ENCODE measurements at places on chromosomes 1 and 21.

DNA sequence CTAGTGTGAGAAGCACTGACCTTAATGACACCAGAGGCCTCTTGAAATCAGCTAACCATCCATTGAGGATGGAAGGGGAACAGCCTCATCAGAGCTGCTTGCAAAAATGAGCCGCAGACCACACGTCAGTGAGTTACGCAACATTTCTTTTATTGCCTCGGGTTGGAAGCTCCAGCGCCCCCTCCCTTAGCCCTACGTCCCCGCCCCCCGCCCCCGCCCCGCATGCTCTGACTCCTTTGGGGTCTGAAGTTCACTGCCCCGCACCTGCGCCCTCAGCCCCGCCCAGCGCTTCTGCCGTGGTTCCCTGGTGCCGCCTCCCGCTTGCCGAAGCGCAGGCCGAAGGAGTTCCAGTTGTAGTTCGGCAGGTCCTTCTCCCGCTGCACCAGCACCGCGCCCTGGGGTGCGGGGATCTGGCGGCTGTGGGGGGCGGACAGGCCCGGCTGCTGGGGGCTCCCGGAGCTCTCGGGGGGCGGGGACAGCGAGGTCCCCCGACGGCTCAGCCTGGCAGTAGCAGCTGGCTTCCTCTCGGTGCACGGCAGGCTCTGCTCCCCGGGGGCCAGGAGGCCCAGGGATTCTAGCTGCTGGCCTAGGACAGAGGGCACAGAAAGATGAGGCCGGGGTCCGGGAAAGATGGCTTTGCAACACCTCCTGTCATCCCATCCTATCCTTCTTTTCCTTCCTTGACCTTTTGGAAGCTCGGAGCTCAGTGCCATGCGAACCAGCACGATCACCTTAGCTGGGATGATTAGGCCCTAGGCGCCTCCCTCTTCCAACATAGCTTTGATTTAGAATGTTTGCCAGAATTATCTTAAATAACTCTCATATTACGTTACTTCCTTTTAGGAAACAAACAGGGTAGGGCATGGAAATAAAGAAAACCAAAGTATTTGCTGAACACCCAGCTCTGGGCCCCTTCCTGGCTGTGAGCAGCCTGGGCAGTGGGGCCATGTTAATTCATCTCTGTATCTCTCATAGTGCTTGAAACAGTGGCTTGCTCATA lies 5.8 kb downstream of the KISS1 start:
- no peak for DNase-seq

DNA sequence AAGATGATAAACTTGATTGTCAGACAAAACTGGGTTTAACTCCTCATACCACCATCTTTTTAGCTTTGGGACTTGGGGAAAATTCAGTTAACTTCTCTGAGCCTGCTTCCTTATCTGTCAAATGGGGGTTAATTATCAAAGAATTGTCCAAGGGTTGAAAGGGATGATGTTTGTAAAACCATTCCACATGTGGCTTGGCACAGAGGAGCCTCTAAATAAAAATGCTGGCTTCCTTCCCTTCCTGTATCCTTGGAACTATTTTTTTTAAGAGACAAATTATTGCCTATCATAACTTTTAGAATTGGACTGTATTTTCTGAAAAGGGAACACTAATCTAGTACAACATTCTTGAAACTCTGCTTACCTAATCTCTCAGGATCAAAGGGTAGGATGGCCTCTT lies 143.4 kb upstream of the USP24 start:
- DNase-seq, result no peak

DNA sequence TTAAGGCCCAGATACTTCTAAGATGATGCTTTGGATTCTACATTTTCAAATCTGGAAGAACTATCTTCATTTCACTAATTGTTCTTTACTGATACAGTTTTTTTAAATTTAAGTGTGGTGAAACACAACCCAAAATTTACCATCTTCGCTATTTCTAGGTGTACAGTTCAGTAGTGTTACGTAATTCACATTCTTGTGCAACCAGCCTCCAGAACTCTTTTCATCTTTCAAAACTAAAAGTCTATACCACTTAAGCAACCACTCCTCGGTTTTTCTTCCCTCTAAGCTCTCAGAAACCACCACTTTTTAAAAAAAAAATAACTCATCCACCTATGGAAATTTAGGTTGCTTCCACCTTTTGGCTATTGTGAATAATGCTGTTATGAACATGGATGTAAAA lies 220.7 kb downstream of the PDE4B start:
- DNase-seq, result no peak

- DNase-seq, result no peak
Observed at GRCh38 chr1:205199090-205199930, 12.2 kb downstream of the DSTYK start.

DNA sequence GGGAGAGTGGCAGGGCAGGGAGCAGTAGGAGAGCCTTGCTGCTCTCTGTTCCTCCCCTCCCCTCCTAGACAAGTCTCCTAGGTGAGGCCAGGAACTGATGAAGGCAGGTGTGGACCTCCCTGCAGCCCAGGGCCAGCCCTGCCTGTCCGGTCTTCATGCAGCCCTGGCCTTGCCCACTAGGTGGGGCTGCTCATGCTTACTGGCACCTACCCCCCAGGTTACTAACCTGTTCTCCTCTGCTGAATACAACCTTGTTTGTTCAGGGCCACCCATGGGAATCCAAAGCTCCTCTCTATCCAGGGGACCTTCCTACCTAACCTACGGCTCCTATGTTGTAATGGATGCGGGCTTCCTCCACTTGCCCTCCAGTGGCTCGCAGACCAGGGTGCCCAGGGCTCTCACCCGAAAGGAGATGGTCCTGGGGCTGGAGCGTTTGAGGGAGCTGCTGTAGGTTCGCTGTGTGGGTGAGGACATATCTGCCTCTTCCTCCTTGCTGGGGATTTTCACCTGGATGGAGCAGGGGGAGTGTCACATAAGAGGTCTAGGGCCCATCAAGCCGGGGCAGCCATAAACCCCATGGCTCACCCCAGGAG lies 7.9 kb upstream of the TNNT2 start:
- no peak for DNase-seq

- DNase-seq, result no peak
Observed at GRCh38 chr21:32794644-32795079, 23.1 kb upstream of the PAXBP1 start.

DNA sequence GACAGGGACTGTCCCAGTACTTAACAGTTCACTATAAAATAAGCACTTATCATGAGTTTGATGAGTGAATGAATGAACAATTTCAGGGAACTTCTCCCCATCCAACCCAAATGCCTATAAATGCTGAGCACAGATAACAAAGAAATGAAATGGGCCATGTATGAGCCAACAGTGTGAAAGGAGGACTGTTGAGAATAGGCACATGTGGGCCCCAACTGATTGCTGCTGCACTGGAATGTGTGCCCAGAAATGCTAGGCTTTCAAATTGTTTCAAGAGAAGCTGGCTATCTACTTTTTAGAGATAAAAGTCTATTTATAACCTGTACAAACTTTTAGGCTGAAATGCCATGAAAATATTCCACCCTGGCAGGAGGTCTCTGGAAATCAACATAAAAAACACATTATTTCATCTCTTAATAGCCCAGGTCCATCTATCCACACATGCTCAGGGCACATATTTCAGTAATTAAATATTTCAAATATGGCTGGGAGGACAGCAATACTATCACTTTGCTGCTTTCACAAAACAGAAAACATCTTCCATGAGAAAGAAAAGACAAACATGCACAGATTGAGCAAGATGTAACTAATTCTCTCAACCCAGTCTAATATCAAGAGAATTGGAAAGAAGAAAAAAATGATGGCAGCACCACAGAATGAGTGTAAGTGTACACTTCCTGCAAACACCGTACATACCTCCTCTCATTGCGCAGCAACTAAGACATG lies 49.8 kb downstream of the COLGALT2 start:
- no peak for DNase-seq

- DNase-seq, result no peak
Observed at GRCh38 chr1:9848022-9848421, 24.3 kb upstream of the CLSTN1 start.

GRCh38 chr1:97457446-97458089 lies 463.3 kb downstream of the DPYD start:
- no peak for DNase-seq

DNA sequence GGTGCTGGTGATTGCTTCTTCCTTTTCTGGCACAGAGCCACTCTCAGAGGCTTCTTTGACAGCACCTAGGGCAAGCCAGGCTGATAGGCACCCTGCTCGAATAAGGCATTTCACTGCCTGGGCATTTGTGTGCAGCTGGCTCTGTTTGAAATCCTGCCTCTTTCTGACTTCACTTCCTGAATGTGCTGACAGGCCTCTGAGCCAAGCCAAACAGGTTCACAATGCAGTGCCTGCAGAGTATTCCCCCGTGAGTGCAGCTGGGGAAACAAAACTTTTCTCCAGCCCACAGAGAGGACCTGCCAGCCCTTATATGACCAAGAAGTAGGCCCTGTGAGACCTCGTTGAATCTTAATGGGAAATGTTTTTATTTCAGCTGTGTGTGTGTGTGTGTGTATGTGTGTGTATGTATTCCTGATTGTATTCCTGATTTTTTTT lies 10.4 kb downstream of the JUN start:
- no peak for DNase-seq

- DNase-seq, result no peak
Observed at GRCh38 chr1:6614929-6615785, 1.6 kb downstream of the PHF13 start.

- DNase-seq, result peak; percentile 57
Observed at GRCh38 chr1:150976879-150977694, 2.5 kb upstream of the CERS2 start.

GRCh38 chr1:19512545-19512944 lies 27.2 kb upstream of the CAPZB start:
- DNase-seq, result no peak

DNA sequence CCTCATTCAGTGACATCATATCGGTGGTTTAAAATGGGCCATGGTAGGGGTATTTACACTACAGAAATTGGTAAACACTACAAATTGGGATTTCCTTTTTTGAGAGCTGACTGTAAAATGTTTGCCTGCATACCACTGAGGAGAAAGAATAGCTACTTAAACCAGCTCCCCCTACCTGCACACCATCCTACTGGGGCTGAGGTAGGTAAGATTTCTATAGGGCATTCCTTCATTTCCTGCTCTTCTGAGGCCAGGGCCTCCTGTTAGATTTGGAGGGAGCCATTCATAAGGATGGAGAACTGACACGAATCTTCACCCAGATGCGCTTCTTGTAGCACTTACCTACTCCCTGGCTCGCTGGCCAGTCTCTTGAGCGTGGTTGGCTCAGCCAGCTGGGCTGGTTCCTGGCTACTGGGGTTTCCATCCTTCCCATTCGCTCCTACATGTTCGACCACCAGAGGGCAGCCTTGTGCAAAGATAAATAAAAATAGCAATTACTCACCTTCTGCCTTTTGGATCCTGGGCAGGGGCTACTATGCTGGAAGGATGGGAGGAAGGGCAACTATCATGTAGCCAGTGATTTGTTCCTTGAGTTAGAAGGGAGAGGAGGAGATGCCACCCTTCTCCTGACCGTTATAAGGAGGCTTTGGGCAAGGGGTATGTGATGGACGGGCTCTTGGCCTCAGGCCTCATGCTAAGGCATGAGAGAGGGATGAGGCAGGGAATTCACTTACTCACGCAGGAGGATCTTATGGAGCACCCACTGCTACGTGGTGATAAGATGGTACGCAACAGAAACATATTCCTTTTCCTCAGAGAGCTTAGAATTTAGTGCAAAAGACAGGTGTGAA lies 10.7 kb downstream of the OPTC start:
- DNase-seq, result peak; percentile 61

GRCh38 chr1:164803366-164803765 lies 244.4 kb downstream of the PBX1 start:
- DNase-seq, result no peak

DNA sequence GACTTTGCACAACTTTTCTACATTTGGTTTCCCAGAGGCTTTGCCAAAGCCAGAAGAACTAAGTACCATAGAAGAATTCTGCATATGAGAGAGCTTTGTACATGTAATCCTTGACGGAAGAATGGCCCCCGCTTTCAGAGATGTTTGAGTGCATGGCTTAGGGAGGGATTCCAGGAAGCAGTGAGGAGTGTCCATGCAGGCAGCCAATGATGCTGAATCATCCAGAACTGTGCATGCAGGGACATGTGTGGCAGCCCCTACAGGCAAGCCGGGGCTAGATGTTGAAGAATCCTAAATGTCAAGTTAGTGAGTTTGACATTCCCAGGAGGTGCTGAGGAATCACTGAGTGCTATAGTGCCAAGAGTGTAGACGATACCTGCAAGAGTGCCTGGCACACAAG lies 9.9 kb upstream of the HAO2 start:
- no peak for DNase-seq

DNA sequence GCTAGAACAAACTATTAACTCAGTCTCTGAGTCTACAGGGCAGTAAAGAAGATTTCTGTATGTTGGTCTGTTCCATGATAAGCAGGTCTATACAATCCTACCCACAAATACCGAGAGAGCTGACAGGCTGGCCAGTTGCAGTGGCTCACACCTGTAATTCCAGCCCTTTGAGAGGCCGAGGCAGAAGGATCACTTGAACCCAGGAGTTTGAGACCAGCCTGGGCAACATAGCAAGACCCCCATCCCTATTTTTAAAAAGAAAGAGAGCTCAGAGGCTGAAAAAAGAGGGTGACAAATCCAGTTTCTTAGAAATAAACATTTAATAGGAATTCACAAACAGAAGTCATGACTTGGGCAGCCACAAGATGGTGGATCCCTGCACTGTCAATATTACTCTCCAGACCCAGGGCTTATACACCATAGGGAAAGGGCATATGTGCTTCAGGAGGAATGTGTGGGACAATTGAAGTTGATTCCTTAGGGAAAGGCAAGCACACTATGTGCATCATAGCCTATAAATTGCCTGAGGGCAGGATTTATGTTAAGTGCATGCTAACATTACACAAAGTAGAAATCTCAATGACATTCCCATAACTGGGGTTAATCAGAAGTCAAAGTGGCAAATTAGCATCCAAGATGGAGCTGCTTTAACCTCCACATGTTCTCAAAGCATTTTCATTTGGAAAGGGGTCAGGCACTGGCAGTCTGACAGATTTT lies 66.8 kb downstream of the SLC16A1 start:
- no peak for DNase-seq

GRCh38 chr1:188155261-188155660 lies 1326.5 kb downstream of the PLA2G4A start:
- DNase-seq, result no peak

- no peak for DNase-seq
Observed at GRCh38 chr1:65478379-65479026, 58.0 kb downstream of the LEPR start.
